ENCODE measurements at places on chromosomes 2 and 18.

- DNase-seq: no peak
Observed at GRCh38 chr2:200211643-200212042, 94.8 kb upstream of the SPATS2L start.

DNA sequence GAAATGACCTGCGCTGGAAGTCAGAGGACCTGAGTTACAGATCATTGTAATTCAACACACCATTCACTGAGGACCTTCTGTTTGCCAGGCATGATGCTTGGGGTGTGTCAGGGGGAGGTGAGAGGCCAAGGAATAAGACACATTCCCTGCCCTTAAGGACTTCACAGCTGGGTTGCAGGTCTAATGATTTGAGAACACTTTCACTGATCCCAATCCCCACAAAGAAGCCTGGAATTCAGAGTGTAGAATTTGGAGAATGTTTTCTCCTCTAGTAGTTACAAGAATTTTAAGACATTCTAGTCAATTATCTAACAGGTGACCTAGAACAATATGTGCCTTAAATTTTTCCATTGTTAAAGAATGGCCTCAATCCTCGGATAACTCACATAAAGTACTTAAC lies 322.4 kb downstream of the TNS1 start:
- no peak for DNase-seq

- no peak for DNase-seq
Observed at GRCh38 chr2:46847185-46847710, 68.4 kb downstream of the MCFD2 start.

DNA sequence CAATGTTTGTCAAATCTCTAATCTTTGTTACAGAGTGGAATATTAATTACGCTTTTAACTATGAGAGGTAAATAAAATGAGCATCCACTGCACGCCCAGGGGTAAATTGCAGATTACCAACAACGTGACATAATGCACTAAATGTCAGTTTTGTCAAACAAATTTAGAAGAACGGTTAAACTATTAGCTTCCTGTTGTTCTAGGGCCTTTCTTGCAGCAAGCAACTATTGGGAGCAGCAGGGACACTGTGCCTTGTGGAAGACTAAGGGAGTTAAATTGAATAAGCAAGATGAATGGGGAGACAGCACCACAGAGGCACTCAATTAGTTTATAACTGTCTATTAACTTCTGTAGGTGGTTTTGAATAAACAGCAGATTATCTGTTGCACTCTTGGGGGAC lies 391.0 kb upstream of the RAB12 start:
- no peak for DNase-seq

DNA sequence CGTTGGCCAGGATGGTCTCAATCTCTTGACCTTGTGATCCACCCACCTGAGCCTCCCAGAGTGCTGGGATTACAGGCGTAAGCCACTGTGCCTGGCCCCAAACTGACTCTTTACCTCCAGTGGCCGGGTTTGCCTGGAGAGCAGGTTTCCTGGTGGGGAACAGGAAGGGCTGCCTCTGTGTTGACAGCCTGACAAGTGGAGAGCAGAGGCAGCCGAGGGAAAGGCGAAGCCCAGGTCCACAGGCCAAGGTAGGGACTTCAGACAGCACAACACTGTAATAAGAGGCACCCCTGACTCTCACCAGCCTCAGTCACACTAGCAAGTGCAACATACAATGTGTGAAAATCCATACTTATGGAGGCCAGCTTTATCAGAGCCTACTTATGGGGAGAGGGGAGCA lies 16.5 kb upstream of the SH3BP4 start:
- no peak for DNase-seq

DNA sequence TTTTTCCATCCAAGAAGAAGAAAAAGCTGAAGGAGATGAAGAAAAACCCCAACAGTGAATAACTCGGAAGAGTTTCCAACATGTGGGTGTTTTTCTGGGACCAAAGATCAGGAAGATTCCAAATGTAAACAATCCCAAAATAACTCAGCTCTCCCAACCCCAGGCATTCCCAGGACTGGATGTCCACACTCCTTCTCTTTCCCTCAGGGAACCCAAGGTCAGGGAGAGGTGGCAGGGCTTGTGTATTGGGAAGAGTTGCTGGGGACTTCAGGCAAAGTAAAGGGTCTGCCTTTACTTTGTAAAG lies 268.0 kb downstream of the DYSF start:
- DNase-seq: no peak

DNA sequence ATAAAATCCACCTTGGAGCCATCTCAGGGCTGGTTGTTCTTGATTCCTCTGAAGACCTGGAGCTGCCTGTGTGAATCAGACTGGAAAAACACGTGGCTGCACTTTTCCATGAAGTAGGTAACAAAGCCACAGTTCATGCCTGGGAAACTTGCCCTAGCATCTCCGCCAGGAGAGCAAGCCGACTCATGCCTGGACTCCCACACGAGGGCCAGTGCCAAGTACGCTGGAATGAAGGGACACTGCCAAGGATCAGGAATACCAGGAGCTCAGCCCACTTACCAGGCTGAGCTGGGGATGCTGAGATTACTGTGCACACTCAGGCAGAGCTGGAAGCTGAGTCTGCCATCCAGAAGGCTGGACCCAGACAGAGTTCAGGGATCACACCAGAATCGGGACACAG lies 10.9 kb upstream of the FHL2 start:
- DNase-seq: no peak

DNA sequence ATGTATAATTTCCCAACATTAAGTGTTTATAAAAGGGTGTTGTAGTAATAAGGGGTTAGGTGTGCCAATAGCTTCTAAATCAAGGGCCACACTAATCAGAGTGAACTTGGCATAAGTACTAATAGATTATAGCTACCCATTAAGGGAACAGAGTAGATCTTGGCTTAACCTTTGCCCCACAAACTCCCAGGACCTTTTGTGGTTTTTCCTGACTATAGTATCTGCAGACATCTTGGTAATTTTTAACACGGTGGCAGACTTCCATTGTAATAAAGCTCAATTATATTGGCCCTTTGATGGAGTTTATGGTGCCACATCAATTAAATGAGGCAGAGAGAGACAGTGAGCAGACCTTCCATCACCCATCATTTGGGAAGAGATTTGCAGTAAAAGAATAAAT lies 358.5 kb upstream of the HNRNPA3 start:
- no peak for DNase-seq

GRCh38 chr2:71150082-71150816 lies 19.8 kb downstream of the MPHOSPH10 start:
- no peak for DNase-seq

- no peak for DNase-seq
Observed at GRCh38 chr2:148052687-148053086, 31.8 kb downstream of the MBD5 start.

- no peak for DNase-seq
Observed at GRCh38 chr2:709138-709765, 32.0 kb upstream of the TMEM18 start.

DNA sequence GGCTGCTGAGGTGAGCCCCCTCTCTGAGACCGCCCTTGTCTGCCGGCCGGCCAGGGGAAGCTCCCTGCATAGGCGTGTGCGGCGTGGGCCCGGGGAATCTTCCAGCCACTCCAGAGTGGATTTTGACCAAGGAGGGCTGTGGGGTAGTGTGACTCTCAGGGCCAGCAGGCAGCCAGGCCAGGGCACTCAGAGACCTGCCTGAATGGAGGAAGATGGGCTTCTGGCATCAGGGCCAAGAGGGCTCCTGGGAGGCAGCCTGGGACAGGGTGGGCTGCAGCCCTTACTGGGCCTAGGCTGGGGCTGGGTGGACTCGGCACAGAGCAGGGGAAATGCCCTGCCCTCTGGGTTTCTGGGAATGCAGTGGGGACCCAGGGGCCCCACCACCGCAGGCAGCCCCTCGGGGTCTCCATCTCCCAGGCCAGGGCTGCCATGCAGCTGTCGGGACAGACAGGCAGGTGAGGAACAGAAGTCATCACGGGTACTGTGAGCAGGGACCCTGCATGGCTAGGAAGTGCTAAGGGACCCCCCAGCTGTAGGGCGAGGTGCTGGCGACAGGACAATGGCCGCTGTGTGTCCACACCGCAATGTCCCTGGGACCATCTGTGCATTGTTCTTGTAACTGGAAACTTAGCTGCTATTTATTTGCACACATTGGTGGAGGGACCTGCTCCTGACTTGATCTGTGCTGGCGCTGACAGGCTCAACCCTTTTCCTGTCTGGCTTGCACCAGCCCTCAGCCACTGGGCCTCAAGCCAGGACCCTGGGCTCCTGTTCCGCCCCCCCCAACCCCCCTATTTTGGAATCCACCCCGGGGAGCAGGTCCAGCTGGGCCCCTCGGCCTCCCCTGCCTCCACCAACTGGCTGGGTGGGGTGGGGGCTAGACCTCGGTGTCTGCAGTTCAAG lies 4.1 kb downstream of the PDCD1 start:
- DNase-seq: no peak

GRCh38 chr2:200446612-200447011 lies 63.3 kb downstream of the KCTD18 start:
- DNase-seq: no peak

- no peak for DNase-seq
Observed at GRCh38 chr18:312415-312814, 44.6 kb upstream of the THOC1 start.

- no peak for DNase-seq
Observed at GRCh38 chr2:190524928-190525327, 9.6 kb downstream of the NEMP2 start.

DNA sequence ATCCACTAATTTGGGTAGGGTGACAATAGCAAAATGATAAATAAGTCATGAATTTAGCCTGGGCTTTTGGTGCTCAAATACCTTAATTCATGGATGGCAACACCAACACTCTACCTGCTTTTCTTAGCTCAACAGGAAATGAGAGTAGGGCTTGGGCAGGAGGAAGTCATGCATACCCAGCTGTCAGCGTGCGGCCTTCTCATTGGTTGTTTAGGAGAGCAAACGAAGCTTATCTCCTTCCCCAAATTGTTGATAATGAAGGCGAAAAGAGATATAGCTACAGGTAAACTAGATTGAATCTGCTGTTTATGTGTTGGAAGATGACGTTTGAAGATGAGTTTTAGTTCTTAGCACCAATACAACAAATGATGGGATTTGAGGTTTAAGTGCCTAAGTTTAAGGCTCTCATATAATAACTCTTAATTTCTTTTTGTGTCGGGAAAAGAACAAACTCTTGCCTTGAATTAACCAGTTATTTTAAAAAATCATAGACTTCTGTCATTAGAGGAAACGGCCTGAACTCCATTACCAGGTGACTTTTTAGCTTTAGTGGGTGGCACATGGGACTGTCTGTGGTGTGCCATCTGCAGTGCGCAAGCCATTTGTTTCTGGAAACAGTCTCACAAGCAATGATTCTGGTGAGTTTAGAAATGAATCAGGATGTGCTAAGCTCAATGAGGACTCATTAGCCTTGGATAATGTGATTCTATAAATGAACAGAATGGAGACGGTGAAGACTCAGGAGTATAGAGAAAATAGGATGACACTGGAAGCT lies 19.8 kb downstream of the MAP4K4 start:
- no peak for DNase-seq

GRCh38 chr2:101419096-101419663 lies 31.9 kb upstream of the CREG2 start:
- DNase-seq: no peak

Measured in NCI-H1048 (cell line).